Midbrain (tissue), 1 donor: ENCODE measurements at places on chromosomes 12 and 14.

DNA sequence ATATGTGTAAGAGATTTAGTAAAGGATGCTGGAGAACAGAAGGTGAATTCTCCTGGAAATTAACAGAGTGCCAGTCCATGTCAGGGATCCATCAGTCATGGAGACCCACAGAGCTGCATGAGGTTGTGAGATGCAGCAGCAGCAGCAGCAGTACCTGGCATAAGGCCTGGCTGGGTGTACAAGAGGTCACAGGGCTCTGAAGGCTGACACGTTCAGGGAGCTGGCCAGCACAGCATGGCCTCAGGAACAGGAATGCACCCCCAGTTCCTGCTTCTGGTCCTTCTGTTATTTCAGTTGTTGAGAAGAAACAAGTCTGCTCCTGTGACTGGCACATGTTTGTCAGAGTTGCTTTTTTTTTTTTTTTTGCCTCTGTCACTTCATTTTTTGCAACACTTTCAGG, 210.8 kb downstream of the CNTN1 start:
- no peak for DNase-seq

- DNase-seq, result peak; percentile 39
These were observed 169.9 kb downstream of the KIF21A start for GRCh38 chr12:39272871-39273655.

DNA sequence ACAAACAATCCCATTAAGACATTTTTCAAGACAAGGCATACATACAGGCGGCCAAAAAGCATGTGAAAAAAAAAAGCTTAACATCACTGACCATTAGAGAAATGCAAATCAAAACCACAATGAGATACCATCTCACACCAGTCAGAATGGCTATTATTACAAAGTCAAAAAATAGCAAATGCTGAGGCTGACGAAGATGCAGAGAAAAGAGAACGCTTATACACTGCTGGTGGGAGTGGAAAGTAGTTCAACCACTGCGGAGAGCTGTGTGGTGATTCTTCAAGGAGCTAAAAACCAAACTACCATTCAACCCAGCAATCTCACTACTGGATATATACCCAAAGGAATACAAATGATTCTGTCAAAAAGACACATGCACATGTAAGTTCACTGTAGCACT, 216.7 kb downstream of the FOXG1 start:
- no peak for DNase-seq

DNA sequence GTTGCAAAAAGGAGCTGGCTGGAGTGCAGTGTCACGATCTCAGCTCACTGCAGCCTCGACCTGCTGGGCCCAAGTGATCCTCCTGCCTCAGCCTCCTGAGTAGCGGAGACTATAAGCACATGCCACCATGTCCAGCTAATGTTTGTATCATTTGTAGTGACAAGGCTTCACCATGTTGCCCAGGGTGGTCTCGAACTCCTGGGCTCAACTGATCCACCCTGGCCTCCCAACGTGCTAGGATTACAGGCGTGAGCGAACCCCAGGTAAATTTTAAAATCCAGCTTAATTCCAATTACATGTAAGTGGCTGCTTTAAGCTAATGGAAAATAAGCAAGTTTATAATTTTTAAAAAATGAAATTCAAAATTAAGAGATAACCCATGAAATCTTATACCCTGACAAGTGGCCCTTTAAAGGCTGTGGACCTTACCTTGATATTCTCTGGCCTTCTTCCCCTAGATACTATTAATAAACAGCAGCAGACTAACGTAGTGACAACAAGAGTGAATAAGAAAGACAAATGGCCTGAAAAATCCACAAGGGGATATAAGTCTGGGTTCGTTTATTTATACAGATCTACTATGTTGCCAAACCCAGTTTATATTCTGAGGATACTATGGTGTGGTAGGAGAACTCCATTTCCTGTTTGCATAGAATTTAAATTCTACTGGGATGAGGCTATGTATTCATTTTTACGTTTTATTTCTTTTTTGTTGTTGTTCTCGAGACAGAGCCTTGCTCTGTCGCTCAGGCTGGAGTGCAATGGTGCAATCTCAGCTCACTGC, 25.6 kb upstream of the SLC2A3 start:
- DNase-seq, result no peak

DNA sequence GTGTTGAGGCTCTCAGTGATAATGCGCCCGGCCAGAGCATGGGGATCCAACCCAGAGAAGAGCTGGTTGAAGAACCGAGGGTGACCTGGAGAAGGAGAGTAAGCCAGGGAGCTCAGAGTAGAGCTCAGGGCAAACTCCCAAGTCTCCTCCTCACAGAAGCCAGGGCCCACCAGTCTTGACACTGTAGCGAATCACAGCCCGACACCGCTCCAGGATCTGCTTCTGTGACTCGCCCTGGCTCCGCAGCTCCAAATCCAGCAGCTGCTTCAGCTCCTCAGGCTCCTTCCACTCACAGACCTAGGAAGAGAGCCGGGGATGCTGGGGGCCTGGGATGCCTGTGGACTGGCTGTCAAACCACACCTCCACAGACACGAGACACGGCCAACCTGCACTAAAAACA, 8.2 kb upstream of the ZNF740 start:
- DNase-seq, result no peak

DNA sequence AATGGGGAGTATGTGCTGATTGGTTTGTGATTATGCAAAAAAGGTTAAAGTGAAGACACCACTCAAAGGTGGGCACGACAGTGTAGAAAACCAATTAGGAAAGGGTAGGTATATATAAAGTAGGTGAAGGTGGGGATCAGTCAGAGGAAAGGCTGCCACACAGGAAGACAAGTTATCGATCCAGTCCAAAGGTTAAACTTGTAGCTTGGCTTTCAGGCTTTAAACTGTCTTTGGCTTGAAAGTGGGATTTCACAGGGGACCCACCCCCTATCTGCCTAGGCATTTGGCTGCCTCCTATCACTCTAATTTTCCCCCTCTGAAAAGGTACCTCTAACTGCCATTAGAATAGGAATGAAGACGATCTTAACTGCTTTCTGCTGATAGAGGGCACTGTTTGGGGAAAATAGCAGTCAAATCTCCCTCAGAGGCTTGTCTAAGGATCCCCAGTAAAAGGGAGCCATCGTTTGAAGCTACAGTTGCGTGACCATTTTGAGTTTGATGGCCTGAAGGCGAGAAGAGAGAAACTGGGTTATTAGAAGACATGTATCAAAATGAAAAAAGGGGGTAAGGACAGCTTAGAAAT, 250.2 kb downstream of the GPHN start:
- no peak for DNase-seq

DNA sequence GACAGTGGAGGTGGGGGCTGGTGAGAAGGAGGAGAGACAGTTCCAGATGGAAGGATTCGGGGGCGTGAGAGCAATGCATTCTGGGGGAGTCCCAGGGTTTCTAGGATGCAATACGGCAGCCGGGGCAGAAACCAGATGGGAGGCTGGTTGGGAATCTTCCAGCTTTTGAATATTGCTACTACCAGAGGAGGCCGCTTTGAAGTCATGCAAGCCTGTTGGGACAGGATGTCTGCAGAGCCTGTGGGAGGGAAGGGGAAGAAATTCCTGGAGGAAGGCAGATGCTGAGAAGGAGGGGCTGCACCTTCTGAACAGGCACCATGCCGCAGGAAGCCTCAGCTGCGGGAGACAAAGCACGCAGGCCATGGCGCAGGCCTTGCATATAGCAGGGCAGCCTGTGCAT, 105.4 kb downstream of the APAF1 start:
- DNase-seq, result peak; percentile 22

DNA sequence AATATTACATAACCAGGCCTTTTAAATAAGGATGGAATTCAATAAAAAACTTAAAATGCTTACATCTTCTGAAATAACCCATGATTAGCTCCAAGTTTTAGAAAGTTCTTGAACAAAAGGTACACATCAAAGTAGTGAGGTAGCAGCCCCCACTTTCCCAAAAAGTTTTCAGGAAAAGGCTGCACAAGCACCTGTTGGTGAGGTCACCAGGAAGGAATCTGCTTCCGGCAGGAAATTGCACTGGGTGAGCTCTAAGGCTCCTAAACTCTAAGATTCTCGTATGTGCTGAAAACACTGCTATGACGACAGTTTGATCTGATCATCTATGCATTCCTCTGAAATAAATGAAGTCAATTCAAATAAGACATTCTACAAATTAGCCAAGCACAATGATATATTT, 34.3 kb upstream of the TTC7B start:
- DNase-seq, result no peak

DNA sequence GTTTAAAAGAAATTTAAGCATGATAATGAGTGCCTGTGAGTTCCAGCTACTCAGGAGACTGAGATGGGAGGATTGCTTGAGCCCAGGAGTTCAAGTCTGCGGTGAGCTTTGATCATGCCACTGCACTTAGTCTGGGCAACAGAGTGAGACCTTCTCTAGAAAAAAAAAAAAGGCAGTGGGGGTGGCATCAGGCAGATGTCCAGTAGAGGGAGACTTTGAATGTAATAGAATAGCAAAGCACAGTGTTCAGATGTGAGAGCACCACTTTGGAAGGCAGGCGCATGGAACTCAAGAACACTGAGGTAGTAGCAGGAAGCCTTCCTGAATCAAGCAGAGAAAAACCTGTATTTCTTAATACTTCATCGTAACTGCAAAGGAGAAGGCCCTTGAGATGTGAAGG, 394.5 kb upstream of the GARIN6 start:
- DNase-seq, result no peak

DNA sequence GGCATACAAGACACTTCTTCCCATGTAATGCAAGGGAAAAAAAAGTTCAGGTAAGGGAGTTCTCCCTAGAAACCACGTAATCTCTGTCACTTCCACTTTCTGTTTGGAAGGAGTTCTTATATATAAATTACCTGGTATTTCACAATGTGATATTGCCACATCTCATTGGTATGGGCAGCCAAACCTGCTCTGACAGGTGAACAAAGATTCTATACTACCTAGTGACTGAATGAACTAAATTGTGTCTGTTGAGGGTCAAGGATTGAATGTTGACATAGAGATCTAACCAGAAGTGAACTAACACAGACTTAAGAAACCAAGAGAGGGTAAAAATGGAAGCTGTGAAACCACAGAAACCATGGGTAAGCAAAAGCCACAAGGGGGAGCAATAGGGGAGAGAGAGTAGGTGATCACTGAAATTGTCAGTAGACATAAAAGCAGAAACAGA, 161.3 kb downstream of the RPL10L start:
- no peak for DNase-seq

DNA sequence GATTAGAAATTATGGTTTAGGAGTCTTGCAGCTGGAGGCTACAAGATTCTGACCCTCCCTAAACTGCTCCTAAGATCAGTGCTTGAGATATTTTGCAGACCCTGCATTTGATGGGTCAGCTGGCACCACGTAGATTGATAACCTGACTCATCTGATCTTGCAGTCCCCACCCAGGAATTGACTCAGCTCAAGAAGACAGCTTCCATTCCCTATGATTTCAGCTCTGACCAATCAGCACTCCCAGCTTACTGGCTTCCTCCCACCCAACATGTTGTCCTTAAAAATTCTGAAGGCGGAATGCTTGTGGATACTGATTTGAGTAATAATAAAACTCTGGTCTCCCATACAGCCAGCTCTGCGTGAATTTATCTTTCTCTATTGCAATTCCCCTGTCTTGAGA, 23.2 kb upstream of the MTHFD1 start:
- DNase-seq, result no peak

DNA sequence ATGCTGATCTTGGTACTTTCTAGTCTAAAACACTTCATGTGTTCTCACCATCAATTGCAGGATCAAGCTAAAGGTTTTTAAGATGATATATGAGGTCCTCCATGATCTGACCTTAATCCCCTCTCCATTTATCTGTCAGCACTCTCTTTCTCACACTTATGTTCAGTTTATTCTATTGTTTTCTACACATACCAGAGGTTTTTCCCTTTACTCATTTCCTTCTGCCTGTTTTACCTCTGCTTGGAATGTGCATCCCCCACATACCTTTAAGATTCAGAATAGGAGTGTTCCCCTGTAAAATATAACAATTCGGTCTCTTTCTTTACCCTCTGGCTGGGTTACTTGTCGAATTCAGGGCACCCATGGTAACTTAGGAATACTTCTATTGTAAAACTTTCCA, 219.1 kb upstream of the PKP2 start:
- no peak for DNase-seq

DNA sequence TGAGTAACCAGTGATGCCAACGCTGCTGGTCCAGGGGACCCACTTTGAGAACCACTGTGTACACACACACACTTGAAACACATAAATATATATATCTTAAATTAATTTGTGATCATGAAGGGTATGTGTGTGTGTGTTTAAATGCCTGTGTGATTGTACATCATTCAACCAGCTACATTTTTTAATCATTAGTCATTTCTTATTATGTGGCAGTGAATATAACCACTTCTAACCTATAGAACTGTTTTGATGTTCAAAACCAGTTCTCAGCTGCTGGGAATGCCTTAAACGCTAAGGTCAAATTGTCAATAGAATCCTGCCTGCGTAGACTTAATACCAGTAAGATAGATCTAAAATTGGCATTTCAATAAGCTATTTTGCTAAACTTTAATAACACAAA, 330.0 kb downstream of the SYT1 start:
- no peak for DNase-seq

DNA sequence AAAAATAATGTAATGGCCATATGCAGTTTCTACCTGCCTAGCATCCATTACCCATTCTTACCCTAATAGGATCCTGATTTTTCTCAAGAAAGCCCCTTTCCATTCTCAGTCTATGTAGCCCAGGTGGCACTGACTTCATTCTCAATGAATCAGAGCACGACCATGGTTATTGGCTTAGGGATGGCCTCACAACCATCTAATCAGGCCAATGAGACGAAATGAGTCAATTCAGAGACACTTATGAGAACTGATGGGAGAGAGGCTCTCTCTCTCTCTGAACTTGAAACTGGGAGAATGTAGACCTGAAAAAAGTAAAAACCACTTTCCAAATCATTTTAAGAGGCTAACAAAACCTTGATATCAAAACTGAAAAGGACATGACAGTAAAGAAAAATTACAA, 45.3 kb upstream of the OXA1L start:
- DNase-seq, result no peak

DNA sequence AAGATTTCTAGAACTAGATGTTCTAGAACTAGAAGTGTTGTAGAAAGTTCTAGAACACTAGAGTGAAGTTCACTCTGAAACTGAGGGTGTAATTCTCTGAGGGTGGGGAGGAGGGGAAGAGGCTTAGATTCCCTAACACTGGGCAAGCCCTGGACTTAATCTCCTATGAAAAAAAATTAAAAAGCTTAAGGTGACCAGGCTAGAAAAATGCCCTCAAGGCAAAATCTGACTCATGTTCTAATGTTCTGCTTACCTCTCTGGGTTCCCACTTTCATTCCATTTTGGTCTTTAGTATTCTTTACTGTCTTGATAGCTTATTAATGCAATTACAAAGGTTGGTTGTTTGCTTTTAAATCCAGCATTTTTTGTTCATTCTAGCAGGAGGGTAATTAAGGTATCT, 101.5 kb downstream of the KICS2 start:
- DNase-seq, result no peak

GRCh38 chr12:2756756-2757155, 38.0 kb upstream of the FKBP4 start:
- DNase-seq, result no peak

- no peak for DNase-seq
These were observed 337.6 kb upstream of the FAR2 start for GRCh38 chr12:28811457-28811856.
